Activated CD4-positive, alpha-beta T cell treated with anti-CD3 and anti-CD28 coated beads, Interleukin-10, Interleukin-2, amounts not matched to agents 100 ng/mL and 50 ng/mL, durations not matched to agents 16 hours and 8 hours (primary cell): ENCODE measurements at places on chromosomes 4 and X.
A peak's percentile ranks its signal among the peaks of the same experiment; 100 is the strongest.

DNA sequence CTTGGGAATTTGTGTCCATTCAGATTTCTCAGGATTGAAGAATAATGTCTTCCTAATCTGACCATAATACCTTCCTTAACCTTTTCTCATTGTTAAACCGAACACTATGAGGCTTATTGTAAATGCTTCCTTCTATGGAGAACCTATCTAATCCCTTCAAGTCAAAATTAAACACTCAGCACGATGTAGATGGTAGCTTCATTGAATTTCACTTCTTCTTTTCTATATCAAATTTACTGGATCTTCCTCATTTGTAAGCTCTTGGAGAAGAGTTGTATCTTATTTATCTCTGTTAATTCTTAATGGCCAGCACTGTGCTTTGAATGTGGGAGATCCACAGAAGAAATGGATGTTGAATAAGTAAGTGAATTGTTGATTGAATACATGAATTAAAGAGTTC lies 109.0 kb upstream of the RAPGEF2 start:
- no peak for DNase-seq

GRCh38 chr4:155578726-155579370 lies 87.8 kb upstream of the GUCY1A1 start:
- no peak for DNase-seq

DNA sequence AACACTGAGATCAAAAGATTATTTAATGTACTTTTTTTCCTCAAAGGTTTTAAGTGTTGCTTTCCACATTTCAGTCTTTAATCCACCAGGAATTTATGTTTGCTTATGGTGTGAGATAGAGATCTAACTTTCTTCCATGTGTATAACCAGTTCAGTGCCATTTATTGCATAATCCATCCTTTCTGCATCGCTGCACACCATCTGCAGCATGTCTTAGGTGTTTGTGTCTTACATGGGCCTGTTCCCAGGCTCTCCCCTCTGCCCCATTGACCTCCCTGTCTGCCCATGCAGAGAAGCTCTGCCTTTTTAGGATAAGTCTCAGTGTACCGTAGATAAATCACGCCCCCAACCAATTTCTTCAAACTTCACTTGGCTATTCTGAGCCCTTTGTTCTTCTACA lies 30.3 kb downstream of the NSDHL start:
- no peak for DNase-seq

DNA sequence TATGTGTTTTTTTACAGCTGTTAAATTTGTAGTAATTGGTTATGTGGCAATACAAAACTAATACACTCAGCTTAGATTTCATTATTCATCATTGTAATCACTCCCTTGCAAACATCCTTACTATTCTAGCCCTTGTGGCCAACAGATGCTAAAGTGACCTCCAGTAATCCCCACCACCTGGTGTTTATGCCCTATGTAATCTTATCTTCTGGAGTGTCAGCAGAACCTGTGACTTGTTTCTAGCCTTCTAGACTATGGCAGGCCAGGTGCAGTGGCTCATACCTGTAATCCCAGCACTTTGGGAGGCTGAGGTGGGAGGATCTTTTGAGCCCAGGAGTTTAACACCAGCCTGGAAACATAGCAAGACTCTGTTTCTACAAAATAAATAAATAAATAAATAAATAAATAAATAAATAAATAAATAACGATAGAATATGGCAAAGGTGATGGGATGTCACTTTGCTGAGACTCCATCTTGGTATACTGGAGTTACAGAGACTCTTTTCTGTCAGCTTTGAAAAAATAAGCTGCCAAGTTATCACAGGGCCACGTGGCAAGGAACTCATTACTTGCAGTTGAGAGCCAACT lies 12.3 kb upstream of the TSR2 start:
- DNase-seq: no peak

GRCh38 chrX:97268182-97268680 lies 384.5 kb downstream of the RPA4 start:
- DNase-seq: no peak

GRCh38 chrX:148049441-148049840 lies 68.3 kb downstream of the FMR1NB start:
- peak; percentile 44 for DNase-seq

DNA sequence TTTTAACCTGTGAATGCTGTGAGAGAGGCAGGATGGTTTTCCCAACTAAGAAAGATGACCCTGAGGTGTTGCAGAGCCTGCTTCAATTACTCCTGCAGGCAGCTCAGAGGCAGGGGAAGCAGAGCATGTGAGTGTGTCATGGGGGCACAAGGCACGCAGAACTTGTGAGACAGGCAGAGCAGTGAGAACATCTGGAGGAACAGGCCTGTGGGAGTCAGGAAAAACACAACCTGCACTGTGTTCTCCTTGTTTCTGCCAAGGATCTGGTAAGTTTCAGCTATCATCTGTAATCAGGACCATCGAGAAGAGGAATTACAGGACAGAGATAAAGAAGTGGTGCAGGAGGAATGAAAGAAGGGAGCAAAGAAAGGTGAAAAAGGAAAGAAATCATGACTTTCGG lies 741.8 kb upstream of the INTU start:
- no peak for DNase-seq

DNA sequence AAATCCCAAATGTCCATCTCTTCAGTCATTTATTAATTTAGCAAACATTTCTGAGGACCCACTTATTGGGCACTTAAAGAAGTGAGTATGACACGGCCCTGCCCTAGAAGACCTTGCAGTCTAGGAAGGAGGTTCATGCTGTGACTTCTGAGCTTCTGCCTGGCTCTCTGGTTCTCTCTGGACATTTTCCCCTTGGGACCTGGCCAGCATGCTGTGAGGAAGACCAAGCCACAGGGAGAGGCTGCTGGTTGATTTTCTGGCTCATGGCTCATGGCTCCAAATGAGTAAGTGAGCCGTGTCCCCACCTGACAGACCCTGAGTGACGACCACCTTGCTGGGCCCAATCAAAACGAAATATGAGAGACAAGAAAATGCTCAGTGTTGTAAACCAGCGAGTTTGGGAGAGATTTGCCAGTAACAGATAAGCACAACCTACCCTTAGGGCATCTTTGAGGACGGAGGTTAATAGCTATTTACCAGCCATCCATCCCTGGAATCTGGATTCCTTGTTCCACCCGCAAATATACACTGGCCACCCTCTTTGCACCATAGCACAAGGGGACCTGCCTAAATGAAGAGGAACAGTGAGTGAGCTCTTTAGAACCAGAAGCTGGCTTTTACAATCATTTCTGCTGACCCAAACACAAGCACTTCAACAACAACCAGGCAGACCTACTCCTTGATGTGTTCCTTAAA lies 876 bp downstream of the MPP1 start:
- DNase-seq: no peak

GRCh38 chr4:136900696-136901095 lies 631.6 kb downstream of the PCDH18 start:
- no peak for DNase-seq

- no peak for DNase-seq
These were observed 748.6 kb downstream of the STPG2 start for GRCh38 chr4:97394653-97395052.

DNA sequence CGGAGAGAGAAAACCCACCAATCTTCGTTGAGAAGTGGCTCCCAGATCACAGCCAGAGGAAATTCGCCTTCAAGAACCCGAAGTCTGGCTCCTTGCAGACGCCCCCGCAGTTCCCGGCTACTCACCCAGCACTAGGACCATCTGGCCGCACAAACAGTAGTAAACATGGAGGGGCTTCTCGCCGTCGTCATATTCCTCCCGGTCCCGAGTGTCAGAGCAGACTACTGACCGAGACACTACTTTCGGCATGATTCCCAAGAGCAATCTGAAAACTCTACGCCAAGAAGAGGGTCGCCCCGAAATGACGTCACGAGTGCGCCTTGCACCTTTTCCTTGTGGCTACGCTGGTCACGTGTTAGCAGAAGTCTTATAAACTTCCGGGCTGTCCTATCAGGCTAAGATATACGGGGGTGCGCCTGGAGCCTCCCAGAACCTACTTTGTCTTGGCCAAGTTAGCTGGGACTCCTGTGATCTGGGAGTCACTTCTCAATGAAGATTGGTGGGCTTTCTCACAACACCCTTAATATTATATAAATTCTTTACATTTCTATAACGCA lies at the start of gene STEEP1:
TSS of gene STEEP1 (minus strand) at position 303 of the 557 bp plus-strand sequence. CDS start at position 249, 54 bp downstream.
- DNase-seq: peak; percentile 89

DNA sequence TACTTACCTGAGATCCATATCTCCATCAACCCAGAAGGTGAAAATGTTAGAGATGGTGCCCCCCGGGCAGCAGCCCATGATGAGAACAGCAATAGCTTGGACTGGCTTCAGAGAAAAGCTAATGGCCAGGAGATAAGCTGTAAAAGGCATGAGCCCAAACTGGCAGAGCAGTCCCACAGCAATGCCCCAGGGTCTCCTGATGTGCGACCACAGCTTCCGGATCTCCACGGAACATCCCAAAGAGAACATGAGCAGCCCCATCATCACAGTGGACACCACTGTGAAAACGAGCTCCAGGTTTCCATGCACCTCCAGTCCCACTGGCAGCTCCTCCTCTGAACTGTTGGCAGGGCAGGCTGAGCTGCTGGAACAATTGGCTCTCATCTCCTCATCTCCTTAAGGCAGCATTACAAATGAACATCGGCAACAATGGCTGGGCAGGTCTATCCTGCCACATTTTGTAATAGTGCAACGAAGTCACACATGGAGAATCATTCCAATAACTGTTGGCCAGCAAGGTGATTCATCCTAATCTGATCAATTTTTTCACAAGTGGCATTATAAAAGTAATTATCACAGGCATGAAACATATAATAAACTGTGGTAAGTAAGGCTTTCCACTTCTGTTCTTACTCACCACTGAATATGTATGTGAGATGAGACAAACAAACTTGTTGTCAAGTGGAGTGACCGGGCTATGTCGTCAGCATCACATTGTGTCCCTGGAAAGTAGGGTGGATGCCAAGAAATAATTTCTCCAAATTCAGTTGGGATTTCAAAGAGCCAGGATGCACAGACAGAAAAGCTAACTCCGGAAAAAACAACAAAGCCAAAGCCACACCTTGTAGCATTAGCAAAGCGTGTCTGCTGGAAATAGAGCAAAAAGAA lies at the start of gene SLC10A6:
TSS of gene SLC10A6 (minus strand) at position 653 of the 888 bp plus-strand sequence. CDS start at position 384, 269 bp downstream.
- no peak for DNase-seq

DNA sequence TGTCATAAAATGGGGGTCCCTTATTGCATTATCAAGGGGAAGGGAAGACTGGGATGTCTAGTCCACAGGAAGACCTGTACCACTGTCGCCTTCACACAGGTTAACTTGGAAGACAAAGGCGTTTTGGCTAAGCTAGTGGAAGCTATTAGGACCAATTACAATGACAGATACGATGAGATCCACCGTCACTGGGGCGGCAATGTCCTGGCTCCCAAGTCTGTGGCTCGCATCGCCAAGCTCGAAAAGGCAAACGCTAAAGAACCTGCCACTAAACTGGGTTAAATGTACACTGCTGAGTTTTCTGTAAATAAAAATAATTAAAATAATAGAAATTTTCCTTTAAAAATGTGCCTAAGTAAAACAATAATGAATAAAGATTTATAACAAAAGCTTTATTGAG lies 30.6 kb downstream of the AASDH start:
- no peak for DNase-seq

GRCh38 chr4:38870098-38870808 lies 2.6 kb downstream of the FAM114A1 start:
- no peak for DNase-seq

DNA sequence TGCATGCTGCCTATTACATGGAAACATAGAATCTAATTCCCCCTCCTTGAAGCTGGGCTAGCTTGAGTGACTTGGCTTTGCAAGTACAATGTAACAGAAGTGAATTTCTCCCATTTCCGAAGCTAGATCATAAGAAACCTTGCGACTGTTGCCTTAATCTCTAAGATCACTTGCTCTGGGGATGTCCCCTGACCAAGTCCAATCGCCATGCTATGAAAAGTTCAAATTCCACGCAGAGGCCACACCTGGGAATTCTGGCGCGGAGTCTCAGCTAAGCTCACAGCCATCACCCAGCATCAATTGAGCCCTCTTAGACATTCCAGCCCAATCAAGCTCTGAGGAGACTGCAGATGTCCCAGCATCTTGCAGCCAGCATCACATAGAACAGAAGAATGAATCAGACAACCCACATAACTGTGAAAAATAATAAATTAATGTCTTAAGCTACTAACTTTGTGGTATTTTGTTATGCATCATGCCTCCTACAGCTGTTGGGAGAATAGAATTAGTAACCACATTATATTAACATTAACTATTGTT lies 27.0 kb downstream of the GPM6A start:
- DNase-seq: no peak

GRCh38 chrX:71612256-71612655 lies 6.1 kb downstream of the CXCR3 start:
- no peak for DNase-seq

DNA sequence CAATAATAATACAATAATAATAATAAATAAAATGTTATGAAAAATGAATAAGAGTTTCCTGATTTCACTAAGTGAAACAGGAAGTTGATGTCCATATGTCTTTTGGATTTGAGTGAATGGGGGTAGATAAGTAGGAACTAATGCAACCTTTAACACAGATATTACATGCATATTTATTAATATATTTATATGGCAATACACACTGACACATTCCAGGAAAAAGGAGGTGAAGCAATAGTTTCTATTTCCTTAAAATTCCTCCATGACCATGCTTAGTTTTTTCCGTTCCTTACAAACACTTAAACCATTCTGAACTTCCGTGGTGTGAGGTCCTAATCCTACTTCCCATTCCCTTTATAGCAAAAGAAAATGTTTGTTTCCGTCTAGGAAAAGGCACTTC lies 48.3 kb downstream of the ATXN3L start:
- no peak for DNase-seq

- DNase-seq: no peak
These were observed 14.4 kb downstream of the BCOR start for GRCh38 chrX:40083120-40083978.

DNA sequence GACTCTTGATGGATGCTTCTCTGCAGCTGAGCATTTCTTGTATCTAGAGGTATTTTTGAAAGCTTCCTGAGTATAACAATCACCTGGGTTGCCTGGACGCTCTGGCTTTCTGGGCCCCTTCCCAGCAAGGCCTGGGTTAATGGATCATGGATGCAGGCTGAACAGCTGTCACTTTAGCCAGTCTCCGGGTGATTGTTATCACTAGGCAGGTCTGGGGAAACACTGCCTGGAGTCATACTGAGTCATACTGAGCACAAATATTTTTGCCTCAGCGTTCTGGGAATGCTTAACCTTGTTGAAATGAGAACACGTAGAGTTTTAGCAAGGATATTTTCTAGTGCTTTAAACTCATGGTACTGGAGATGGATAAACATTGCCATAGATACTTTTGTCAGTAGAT lies 102.6 kb downstream of the PHEX start:
- DNase-seq: no peak

GRCh38 chrX:29911673-29912072 lies 303.7 kb upstream of the MAGEB2 start:
- no peak for DNase-seq
